T-helper 17 cell (primary cell): ENCODE measurements at places on chromosomes 2 and 18.

DNA sequence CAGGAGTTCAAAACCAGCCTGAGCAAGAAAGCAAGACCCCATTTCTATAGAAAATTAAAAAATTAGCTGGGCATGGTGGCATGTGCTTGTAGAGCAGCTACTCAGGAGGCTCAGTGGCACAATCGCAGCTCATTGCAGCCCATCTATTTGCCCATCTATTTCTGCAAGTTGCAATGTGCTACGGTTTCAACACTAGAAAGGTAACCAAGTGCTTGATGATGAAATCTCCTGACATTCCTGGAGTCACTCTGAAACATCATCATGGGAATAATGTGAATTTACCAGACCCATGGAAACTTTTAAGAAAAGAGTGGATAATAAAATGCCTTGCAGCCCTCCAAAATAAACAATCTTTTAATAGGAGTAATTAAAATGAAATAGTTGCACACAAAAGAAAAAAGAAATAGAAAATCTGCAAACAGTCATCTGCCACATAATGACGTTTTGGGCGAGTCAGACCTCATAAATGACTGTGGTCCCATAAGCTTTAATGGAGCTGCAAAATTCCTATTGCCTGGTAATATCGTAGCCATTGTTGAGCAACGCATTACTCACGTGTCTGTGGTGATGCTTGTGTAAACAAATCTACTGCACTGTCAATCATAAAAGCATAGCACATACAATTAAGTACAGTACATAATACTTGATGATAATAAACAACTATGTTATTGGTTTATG is 46.6 kb upstream of the AMMECR1L start:
- no peak for DNase-seq

GRCh38 chr18:36101943-36102342 is 27.2 kb downstream of the SLC39A6 start:
- DNase-seq: no peak

DNA sequence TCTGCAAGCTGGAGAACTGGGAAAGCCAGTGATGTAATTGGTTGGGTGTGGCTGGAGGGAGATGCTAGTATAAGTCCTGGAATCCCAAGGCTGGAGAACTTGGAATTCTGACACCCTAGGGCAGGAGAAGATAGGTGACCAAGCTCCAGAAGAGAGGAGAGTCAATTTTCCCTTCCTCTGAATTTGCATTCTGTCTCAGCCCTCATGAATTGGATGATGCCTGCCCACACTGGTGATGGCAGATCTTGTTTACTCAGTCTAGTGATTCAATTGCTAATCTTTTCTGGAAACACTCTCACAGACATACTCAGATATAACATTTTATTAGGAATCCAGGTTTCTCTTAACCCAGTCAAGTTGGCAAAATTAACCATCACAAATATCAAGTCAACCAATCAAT is 287.2 kb downstream of the RDH14 start:
- DNase-seq: no peak

GRCh38 chr2:128315122-128315828 is 3.4 kb downstream of the HS6ST1 start:
- peak; percentile 1 for DNase-seq

GRCh38 chr2:65319072-65319673 is 91.5 kb downstream of the ACTR2 start:
- DNase-seq: no peak

GRCh38 chr2:201631041-201631440 is 12.3 kb downstream of the TMEM237 start:
- DNase-seq: no peak

DNA sequence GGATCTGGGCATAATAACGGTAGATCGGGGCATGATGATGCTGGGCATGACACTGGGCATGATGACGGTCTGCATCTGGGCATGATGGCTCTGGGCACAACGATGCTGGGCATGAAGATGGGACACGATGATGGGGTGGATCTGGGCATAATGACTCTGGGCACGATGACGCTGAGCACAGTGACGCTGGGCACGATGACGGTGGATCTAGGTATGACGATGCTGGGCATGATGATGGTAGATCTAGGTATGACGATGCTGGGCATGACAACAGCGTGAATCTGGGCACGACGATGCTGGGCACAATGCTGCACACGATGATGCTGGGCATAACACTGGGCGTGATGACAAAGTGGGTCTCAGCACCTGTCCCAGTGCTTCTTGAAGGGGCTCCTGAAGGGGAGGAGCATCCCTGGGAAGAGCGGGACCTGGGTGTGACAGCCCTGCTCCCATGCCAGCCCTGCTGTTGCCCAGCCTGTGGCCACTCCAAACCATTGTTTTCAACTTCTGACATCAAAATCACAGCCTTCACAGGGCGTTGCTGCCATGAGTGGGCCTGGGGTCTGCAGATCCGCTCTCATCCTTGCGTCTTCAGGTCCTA is 30.4 kb upstream of the ALLC start:
- DNase-seq: no peak

DNA sequence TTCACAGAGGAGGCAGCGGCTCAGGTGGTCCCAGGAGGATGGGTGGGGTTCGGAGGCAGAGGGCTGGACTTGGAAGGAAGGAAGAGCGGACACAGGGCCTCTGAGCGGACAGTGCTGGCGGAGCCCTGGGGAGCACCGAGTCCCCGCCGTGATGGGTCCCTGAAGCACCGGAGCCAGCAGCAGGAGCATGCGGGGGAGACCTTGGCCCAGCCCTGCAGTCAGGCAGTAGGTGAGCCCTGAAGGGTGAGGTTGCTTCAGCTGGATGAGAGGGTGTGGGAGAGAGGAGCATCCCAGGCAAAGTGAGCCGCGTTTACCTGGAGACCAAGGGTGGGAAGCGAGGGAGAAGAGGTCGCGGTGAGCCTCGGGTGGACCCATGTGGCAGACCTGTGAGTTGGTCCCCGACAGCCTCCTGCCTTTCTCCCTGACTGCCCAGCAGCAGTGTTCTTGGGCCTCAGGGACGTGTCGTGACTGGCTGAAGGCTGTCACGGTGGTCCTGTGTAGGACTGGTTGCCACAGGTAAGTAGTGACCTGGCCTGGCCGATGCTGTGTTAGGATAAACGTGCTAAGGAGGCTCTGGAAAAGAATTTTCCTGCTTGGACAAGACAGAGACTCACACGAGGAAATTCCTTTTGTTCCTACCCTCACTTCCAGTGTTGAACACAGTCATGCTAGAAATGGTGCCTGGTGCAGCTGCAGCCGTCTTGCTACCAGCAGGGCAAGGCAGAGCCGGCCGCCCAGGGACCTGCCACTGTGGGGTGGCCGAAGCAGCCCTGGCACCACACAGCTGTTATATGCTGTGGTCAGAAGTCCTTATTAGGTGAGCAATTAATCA is 73.0 kb downstream of the RRM2 start:
- no peak for DNase-seq
